Activated CD4-positive, alpha-beta memory T cell treated with anti-CD3 and anti-CD28 coated beads for 36 hours (primary cell): ENCODE measurements at places on chromosomes 1 and 21. TPM values are rescaled to one million over a fixed set of nuclear protein-coding genes. Genes with fewer than 3 reads are reported as not detected.

PGLYRP4 gene
- total RNA-seq: not detected

SLC6A9 gene
- 7.9 TPM for total RNA-seq

GRCh38 chr1:182357913-182358312 lies 33.7 kb downstream of the GLUL start:
- H3K4me3 ChIP-seq: no peak overlapping the region
- no peaks in the 10 kb centered on the region for H3K27me3 ChIP-seq
- no peaks in the 10 kb centered on the region for H3K36me3 ChIP-seq
- H3K27ac ChIP-seq: no peak overlapping the region

GALE gene
- total RNA-seq: 49.4 TPM

DNA sequence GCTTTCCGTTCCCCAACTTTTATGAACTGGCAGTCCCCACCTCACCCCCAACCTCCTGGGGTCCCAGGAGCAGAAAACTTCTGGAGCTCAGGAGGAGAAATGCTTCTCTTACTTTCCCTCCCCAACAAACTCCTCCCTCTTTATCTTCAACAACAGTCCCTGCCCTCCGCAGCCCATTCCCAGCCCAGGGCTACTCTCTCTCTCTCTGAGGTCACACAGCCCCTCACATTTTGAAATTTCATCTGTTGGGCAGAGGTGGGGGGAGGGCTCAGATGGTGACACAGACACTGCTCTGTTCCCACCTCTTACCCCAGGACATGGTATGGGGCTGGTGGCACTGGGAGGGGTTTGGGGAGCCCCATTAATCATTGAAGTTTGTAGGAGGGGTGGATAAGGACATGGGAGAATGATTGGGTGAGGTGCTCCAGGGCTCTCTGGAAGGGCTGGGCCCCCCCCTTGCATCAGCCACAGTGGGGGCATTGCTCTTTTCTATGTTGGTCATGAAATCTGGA lies 6.0 kb downstream of the PIK3CD start:
- H3K36me3 ChIP-seq: peaks cover 34% of the 10 kb centered on the region
- peak overlapping the region; percentile 23 for H3K4me3 ChIP-seq
- peak overlapping the region; percentile 100 for H3K27ac ChIP-seq
- no peaks in the 10 kb centered on the region for H3K27me3 ChIP-seq
- peak; percentile 38 for DNase-seq

GRCh38 chr1:204093421-204093717 lies 20.5 kb downstream of the SOX13 start:
- no peak for DNase-seq
- H3K4me3 ChIP-seq: no peak overlapping the region
- peaks cover 2% of the 10 kb centered on the region for H3K4me1 ChIP-seq
- no peaks in the 10 kb centered on the region for H3K36me3 ChIP-seq
- no peaks in the 10 kb centered on the region for H3K27me3 ChIP-seq

DNA sequence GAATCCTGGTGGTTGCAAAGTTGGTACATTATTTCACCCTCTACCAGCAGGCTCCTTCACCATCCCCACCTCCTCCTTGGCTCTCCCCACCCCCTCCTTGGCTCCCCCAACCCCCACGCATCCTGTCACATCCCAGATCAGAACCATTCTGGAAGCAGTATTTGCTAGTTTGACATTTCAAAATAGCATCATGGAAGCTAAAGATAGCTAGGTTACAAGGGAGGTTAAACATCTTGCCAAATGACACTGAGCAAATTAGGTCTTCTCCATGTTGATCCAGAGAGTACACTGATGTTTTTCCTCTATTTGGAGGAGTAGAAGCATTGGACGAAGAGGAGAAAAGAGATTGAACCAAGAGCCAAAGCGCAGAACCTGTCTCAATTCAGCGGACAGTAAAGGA lies 158.9 kb upstream of the FGGY start:
- DNase-seq: no peak
- H3K36me3 ChIP-seq: no peaks in the 10 kb centered on the region
- peaks cover 9% of the 10 kb centered on the region for H3K4me1 ChIP-seq
- H3K27me3 ChIP-seq: peaks cover 8% of the 10 kb centered on the region

GBP5 gene
- total RNA-seq: 95.1 TPM

- H3K27me3 ChIP-seq: peaks cover 5% of the 10 kb centered on the region
- peak; percentile 66 for DNase-seq
- H3K4me1 ChIP-seq: no peaks in the 10 kb centered on the region
- no peaks in the 10 kb centered on the region for H3K36me3 ChIP-seq
These were observed 13.5 kb upstream of the ACBD6 start for GRCh38 chr1:180515857-180516388.

DNA sequence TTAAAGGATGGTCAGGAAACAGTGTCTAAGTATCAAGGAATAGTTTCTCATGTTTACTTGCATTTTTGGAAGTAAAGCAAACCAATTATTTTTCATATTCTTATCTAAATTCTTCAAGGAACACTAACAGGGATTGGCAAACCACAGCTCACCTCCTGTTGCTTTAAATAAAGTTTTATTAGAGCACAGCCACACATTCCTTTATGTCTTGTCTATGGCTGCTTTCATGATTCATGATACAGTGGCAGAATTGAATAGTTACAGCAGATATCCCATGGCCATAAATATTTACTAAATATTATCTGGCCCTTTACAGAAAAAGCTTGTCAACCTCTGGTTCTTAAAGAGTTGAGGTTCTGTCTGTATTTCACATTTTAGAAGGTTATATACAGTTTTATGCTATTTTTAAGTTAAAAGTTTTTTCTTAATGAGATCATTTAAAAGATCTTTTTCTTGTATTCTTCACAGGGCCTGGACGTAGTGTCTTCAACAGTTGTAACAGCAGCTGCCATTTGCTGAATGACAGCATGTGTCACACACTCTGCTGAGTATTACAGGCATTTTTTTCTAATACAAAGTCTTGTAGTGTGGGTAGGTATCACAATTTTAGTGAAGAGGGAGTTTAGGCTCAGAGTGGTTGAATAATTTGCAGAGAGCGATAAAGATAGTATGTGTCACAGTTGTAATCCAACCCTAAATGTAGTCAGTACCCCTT lies 2.6 kb downstream of the ZNF691 start:
- H3K36me3 ChIP-seq: peaks cover 25% of the 10 kb centered on the region
- no peak overlapping the region for H3K4me3 ChIP-seq
- H3K4me1 ChIP-seq: peaks cover 44% of the 10 kb centered on the region
- H3K27me3 ChIP-seq: no peaks in the 10 kb centered on the region

GPR37L1 gene
- total RNA-seq: not detected

- H3K4me3 ChIP-seq: no peak overlapping the region
- no peak for DNase-seq
- no peaks in the 10 kb centered on the region for H3K36me3 ChIP-seq
- peaks cover 1% of the 10 kb centered on the region for H3K27me3 ChIP-seq
- no peak overlapping the region for H3K27ac ChIP-seq
- H3K4me1 ChIP-seq: no peaks in the 10 kb centered on the region
These were observed 8.9 kb upstream of the OPRD1 start for GRCh38 chr1:28803051-28803450.

DNA sequence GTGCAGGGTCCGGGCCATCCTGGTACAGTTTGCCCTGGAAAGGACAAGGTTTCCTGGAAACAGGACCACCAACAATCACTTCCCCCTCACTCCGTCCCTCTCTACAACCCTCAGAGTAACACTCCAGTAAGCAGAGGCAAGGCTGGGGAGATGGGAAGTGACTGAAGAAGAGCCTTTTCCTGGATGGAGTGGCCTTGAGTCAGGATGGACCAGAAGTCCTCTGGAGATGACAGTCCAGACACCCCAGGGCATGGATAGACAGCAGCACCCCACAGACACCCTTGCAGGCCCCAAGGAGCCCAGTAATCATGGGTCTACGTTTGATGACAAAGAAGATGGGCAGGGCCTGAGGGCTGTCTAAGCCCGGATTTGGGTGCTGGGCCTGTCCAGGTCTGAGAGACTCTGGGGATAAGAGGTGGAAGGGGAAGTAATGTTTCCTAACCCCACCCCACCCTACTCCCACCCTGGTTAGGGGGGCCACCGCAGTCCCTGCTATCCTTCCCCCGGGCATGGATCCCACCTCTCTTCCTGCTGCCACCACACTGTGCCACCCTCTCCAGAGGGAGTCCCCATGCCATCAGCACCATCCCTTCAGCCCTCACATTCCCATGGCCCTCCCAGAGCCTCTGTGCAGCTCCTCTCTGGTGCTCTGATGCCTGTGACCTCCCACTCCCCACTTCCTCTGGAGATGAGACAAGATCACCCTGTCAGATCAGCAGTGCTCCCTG lies 7.2 kb upstream of the S100A8 start:
- no peak overlapping the region for H3K27ac ChIP-seq
- no peaks in the 10 kb centered on the region for H3K4me1 ChIP-seq
- no peaks in the 10 kb centered on the region for H3K36me3 ChIP-seq
- H3K27me3 ChIP-seq: peaks cover 13% of the 10 kb centered on the region

GRCh38 chr1:94925004-94925403 lies 1.9 kb downstream of the CNN3 start:
- no peak overlapping the region for H3K27ac ChIP-seq
- no peaks in the 10 kb centered on the region for H3K36me3 ChIP-seq
- peaks cover 29% of the 10 kb centered on the region for H3K27me3 ChIP-seq
- DNase-seq: no peak
- peaks cover 14% of the 10 kb centered on the region for H3K4me1 ChIP-seq

DNA sequence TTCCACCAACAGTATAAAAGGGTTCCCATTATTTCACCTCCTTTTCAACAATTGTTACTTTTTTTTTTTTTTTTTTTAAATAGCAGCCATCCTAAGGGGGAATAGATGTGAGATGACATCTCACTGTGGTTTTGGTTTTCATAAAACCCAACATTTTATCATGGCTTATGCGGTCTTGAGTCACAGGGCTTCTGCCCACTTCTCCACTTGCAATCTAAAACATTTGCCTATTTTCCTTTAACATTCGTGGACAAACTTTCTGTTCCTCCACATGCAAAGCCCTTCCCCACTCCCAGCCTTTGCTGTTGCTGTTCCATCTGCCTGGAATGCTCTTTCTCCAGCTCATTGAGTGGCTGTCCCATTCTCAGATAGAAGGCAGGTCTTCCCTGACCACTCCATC lies 239.7 kb upstream of the KCNK2 start:
- H3K27ac ChIP-seq: no peak overlapping the region
- DNase-seq: no peak
- no peak overlapping the region for H3K4me3 ChIP-seq
- H3K27me3 ChIP-seq: no peaks in the 10 kb centered on the region
- no peaks in the 10 kb centered on the region for H3K36me3 ChIP-seq

FCRL5 gene
- total RNA-seq: not detected

GRCh38 chr1:154960446-154961136 lies 991 bp downstream of the PYGO2 start:
- DNase-seq: no peak
- no peaks in the 10 kb centered on the region for H3K27me3 ChIP-seq
- peaks cover 23% of the 10 kb centered on the region for H3K36me3 ChIP-seq
- peaks cover 47% of the 10 kb centered on the region for H3K4me1 ChIP-seq
- peak overlapping the region; percentile 96 for H3K4me3 ChIP-seq

DNA sequence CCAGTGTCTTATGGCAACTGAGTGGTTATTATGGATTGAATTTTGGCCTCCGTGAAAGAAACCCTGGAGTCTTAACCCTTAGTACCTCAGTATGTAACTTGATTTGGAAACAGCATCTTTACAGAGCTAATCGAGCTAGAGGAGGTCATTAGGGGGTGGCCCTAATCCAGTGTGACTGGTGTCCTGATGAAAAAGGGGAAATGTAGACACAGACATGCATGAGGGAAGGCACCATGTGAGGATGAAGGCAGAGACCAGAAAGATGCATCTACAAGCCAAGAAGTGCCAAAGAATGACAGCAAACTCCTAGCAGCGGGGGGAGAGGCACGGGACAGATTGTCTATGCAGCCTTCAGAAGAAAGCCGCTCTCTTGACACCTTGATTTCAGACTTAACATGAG lies 14.7 kb downstream of the DOP1B start:
- H3K36me3 ChIP-seq: peaks cover 15% of the 10 kb centered on the region
- peaks cover 4% of the 10 kb centered on the region for H3K4me1 ChIP-seq
- no peak overlapping the region for H3K4me3 ChIP-seq
- no peak overlapping the region for H3K27ac ChIP-seq
- H3K27me3 ChIP-seq: no peaks in the 10 kb centered on the region

GBP3 gene
- 5.7 TPM for total RNA-seq

GRCh38 chr1:19160831-19161230 lies 49.2 kb downstream of the UBR4 start:
- no peaks in the 10 kb centered on the region for H3K4me1 ChIP-seq
- DNase-seq: no peak
- H3K27ac ChIP-seq: no peak overlapping the region

DNA sequence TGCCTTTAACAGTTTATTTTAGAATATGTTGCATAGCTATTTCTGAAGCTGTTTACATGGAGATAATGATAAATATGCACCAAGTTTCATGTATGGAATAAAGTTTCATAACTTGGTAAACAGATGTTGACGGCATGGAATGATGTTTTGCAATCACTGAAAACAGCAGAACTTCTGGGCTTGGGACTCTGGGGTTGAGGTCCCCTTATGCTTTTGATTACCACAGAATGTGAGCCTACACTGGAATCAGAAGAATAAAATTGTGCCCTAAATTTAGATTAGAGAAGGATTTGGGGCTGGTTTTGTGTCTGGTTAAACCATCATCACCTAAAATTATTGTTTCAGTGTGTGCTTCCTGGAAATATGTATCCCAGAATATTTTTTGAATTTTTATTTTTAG lies 11.1 kb downstream of the KRTAP24-1 start:
- H3K4me3 ChIP-seq: no peak overlapping the region
- H3K27me3 ChIP-seq: no peaks in the 10 kb centered on the region
- H3K27ac ChIP-seq: no peak overlapping the region

GRCh38 chr1:72442262-72442661 lies 159.9 kb upstream of the NEGR1 start:
- H3K27ac ChIP-seq: no peak overlapping the region
- H3K4me1 ChIP-seq: no peaks in the 10 kb centered on the region
- no peaks in the 10 kb centered on the region for H3K27me3 ChIP-seq

CCDC27 gene
- total RNA-seq: not detected
